ENCODE measurements at places on chromosomes 16 and 17.

DNA sequence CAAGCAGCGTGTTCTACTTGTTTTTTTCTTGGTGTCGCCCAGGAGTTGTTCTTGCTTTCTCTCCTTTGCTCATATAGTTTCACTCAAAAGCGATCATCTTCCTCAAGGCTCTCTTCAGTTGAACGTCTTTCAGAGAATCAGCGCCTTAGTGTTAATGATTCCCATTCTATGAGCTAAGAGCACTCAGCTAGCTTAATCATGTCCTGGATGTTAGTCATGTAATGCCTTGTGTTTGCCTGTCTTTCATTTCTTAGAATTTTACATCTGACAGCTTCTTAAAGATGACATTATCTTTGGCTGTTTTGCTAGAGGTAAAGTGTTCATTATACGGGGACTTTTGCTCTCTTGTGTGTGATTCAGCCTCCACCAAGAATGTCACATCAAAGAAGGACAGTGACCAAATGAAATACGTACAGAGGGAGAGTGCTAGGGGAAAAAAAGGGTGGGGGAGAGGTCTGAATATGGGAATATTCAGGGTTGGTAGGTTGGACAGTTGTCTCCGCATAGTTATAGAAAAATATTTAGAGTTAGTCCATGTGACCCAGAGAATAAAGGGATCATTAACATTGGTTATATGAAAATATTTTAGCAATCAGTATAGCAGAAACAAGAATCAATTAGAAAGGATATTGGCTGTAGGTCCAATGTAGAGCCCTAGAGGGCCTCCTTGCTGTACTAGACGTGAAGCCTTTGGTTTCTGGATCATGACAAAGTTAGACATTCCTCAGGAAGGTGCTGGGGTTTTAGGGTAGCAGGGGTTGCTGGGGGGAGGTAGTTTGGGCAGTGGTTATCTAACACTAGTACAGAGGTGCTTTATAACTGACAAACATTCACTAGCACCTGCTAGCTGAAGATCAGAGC lies 31.9 kb upstream of the ANKFN1 start:
- DNase-seq: no peak

GRCh38 chr16:5025171-5025632 lies 8.5 kb downstream of the NAGPA start:
- DNase-seq: peak; percentile 77

GRCh38 chr16:55045329-55045728 lies 114.7 kb downstream of the IRX5 start:
- no peak for DNase-seq

DNA sequence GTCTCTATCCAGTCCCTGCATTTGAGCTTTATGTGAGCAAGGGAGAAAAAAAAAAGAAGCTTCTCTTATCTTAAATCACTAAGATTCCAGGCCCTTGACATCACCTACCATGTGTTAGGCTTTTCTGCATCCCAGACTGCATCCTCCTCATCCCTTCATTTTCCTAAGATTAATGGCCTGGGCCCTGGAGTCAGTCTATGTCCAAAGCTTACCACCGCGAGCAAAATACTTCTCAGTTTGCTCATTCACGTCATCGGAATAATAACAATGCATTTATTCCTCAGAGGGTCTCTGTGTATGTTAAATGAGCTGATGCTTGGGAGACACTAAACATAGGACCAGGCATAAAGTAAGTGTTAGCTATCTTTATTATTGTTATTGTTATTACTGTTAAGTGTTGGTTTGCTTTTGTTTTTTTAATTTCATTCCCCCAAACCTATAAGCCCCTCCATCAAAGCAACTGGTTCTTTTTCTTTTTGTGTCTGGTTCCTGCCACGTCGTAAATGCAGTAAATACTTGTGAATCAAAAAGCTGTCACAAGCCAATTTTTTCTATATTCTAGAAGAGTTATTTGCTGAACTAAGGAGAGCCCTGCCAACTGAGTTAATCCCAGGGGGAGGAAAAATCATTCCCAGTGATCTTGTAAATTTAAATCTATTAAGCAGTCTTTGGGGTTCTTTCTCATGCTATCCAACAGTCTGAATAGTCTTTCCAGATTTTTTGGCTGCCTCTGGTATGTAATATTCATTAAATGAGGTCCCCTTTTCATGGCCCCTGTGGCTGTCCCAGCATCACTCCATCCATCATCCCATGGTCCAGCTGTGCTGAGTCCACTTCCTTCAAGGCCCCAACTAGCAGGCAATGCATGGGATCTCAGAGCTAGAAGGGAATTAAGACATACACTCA lies 46.5 kb downstream of the VAT1L start:
- no peak for DNase-seq

DNA sequence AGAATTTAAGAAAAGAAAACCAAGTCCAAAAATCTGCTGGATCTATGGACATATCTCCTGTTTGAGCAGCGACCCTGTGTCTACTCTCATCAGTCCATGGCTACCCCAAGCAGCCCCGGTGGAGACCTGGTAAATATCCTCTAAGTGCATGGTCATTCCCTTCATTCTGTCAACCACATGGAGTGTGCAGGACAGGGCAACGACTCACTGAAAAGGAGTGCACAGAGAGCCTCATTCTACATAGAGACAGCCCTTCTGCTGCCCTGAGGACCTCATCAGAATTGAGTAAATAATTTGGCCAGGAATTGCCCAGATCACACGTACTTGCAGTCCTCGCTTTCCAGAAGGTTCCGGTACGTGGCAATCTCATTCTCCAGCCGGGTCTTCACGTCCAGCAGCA lies 3.0 kb downstream of the KRT38 start:
- DNase-seq: no peak

DNA sequence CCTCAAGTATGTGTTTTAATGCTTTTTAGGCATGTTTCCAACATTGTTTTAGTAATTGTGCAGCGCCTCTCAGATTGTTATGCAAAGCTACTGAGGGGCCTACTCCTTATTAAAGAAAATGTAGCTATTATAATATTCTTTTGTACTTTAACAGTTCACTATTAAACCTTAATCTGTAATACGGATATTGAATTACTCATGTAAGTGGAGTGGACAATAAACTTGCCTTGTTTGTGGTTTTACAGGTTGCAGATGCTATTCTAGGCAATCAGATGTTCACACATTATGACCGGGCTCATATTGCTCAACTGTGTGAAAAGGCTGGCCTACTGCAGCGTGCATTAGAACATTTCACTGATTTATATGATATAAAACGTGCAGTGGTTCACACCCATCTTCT lies 41.0 kb downstream of the PTRH2 start:
- no peak for DNase-seq
